CD4-positive, alpha-beta memory T cell (primary cell): ENCODE measurements at places on chromosomes 16 and 17.

DNA sequence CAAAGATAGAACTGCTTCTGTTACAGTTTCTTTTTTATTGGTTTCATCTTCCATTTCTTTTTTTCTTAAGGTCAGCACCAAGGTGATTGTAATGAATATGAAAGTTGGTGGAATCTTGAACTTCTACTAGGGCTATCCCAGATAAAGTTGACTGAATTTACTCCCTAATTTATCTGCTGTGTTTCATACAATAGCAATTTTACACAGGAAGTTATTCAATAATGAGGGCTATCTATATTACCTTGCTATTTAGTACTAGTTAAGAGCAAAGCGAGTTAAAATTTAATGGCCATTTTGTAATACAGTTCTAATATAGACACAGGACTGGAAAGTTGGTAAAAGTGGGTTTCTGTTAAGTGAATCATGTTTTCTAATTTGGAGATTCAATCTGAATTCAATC lies 24.1 kb downstream of the USP10 start:
- no peak for DNase-seq

GRCh38 chr17:17661134-17661533 lies 20.1 kb upstream of the RAI1 start:
- no peak for DNase-seq

DNA sequence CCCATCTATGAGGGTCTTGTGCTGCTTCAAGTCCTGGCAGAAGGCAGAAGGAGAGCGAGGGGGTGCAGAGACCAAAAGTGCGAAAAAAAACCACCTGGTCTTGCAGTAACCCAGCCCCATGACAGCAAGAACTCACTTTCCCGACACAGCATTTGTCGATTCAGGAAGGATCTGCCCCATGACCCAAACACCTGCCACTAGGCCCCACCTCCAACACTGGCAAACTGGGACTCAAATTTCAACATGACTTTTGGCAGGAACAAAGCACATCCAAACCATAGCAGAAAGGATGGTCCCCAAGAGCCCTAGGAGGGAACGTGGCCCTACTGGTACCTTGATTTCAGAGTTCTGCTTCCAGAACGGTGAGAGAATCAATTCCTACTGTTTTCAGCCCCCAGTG lies 34.7 kb upstream of the KLHDC4 start:
- DNase-seq, result no peak

- no peak for DNase-seq
Observed at GRCh38 chr17:12964840-12965239, 53.0 kb downstream of the ELAC2 start.

DNA sequence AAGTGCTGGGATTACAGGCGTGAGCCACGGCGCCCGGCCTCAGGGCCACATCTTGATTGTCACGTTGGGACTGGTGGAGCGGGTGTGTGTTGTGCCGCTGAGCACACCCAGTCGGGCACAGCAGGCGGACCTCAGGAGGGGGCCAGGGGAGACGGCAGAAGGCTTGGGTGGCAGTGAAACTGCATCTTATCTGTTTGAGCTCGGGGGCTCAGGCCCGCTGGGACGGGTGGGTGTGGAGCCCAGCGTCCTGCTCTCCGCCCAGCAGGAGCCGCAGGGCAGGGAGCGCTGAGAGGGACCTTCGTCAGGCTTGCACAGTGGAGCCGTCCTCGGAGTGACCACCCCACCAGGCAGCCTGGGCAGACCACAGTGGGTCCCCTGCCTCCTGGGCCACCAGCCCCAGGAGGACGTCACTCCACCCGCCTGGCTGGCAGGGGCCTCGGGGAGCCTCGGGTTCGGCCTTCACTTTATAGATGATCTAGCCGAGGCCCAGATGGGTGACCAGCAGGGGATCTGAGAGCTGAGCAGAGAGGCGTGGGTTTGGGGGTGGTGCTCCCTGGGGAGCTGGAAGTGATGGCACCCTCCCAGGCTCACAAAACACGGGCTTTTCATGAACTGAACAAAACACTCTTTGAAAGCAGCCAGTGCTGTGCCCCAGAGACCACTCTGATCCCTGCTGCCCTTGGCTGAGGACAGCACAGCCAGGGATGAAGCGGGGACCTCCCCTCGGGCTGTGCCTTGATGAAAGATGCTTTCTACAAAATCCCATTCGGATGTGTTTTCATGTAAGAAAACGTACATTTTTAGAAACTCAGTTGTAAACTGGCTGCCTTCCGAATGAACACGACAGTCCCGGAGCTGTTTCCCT lies 181.1 kb downstream of the SEC14L1 start:
- no peak for DNase-seq

DNA sequence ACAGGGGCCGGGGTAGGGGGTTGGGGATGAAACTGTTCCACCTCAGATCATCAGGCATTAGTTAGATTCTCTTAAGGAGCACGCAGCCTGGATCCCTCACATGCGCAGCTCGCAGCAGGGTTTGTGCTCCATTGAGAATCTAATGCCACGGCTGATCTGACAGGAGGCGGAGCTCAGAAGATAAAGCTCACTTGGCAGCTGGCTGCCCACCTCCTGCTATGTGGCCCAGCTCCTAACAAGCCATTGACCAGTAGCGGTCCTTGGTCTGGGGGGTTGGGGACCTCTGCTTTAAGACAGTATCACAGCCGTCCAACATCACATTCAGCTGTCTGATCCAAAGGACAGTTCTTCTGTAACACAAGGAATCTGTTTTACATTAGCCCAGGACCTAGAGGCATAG lies 62.5 kb downstream of the SLC39A11 start:
- DNase-seq, result no peak

- DNase-seq, result no peak
Observed at GRCh38 chr16:77386831-77387814, 47.7 kb downstream of the ADAMTS18 start.

DNA sequence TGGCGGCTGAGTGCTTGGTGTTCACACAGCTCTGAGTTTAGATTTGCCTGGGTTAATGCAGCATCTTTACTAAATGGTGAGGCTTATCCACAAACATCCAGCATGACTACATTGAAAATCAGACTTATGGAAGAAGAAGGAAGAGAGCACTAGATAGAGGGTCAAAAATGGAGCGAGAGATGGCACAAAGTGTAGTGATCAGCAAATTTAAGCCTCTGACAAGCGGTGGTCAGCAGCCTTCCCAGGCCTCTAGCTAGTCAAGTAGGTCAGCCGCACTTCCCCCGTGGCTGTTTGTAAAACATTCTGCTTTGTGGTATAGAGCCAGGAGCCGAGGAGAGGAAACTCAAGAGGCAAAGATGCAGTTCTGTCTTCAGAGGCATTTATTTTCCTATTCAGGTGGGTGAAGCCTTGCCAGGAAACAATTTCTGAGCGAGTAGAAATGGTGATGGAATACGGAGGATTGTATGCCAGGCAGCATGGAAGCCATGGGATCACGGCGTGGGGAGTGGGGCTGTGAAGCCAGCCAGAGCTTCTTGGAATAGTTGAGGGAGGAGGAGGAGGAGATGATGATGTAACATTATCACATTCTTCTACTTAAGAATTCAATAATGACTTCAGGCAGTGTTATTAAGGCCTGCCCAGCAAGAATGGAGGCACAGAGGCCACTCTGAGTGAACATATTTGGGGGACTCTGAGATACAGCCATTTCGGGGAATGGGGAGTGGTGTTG lies 118.9 kb downstream of the MSI2 start:
- DNase-seq, result no peak

GRCh38 chr17:48241131-48241591 lies 133.6 kb downstream of the SNX11 start:
- no peak for DNase-seq

DNA sequence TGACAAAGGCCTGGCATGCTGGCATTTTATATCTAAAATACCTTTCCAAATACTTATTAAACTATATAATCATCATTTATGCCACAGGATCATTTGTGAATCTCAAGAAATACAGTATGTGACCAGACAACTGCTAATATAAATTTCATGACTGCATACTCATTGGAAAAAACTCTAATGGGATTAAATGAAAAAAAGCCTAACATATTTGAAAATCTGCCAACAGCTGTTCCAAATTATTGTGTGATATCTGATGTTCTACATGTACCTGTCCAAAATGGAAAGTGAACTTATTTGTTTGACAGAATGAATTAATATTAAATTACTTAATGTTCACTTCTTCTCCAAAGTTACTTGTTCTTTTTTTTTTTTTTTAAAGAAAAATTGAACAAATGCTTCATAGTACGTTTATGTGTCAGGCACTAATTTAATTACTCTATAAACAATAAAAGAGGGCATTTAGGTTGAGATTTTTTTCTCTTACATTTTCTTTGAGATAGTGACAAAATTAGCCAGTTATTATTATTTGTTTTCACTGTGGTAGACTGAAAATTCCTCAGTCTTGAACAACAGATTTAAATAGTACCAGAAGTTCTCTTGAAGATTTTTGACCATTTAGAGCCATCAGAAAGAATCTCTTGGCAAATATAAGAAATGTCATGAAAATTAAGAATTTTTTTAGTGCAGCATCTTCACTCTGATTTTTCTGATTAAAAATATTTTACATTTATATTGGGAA lies 114.0 kb downstream of the FTO start:
- no peak for DNase-seq

GRCh38 chr16:4240624-4241023 lies 1.3 kb downstream of the SRL start:
- DNase-seq, result no peak

- no peak for DNase-seq
Observed at GRCh38 chr17:37826497-37827430, 81.9 kb upstream of the HNF1B start.
